Karpas-422 (cell line): ENCODE measurements at places on chromosomes 7 and 10. TPM values are rescaled to one million over a fixed set of nuclear protein-coding genes. Genes with fewer than 3 reads are reported as not detected.

Gene FGL2
- total RNA-seq, result 22.6 and 28.1 TPM in 2 replicates

GRCh38 chr7:101729241-101729883 is 88.1 kb upstream of the CUX1 start:
- no peak for DNase-seq

DNA sequence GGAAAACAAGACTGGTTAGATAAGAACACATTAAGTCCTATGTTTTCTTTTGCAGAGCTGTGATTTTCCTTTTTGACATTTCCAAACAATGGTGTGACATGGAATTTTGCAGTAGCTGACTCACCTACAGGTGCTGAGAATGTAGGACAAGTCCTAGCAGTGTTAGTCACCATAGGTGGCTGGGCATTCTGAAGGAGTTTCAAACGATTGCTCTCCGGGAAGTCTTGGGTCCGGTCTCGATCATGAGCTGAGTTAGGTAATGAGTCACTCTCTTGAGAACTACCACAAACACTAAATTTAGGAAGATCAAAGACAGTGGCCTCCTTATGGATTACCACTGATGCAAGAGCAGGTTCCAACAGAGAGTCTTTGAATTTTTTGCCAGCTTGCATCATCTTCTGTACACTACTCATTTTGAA is 3.6 kb downstream of the FIGNL1 start:
- no peak for DNase-seq

Gene ZSCAN25
- total RNA-seq, result 12.3 and 22.1 TPM in 2 replicates

- DNase-seq, result no peak
Measured at GRCh38 chr10:29886299-29886698, 173.1 kb downstream of the JCAD start.

GRCh38 chr7:116483271-116483942 is 16.1 kb upstream of the CAV2 start:
- peak; percentile 15 for DNase-seq

Gene TAF6
- 30.6 and 34.3 TPM in 2 replicates for total RNA-seq

- DNase-seq, result peak; percentile 50
Measured at GRCh38 chr7:6482743-6483119, 35.0 kb upstream of the DAGLB start.

DNA sequence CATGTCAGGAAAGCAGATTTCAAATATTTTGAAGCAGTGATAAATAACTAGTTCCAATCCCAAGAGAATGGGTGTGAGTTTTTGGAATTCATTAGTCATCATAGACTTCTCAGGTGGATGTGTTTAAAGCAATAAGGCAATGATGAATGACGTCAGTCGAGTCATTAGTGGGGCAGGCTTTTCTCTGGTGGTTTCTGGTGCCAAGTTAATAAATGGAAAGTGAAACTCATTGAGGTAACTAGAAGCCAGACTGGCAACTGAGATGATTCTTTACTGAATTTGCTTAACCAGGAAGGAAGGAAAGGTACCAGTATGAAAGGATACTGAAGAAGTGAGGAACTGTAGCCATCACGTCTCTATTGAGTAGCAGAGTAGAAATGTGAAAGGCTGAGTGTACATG is 311.0 kb downstream of the GPAM start:
- DNase-seq, result no peak

DNA sequence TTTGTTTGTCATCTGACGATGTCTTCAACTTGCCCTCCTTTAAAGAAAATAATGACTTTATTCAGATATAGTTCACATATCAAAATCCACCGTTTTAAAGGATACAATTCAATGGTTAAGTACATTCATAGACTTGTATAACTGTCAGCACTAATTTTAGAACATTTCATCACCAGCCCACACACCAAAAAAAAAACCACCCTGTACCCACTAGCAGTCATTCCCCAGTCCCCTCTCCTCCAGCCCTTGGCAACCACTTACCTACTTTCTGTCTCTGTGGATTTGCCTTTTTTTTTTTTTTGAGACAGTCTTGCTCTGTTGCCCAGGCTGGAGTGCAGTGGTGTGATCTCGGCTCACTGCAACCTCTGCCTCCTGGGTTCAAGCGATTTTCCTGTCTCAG is 5.3 kb upstream of the HILPDA start:
- DNase-seq, result no peak

DNA sequence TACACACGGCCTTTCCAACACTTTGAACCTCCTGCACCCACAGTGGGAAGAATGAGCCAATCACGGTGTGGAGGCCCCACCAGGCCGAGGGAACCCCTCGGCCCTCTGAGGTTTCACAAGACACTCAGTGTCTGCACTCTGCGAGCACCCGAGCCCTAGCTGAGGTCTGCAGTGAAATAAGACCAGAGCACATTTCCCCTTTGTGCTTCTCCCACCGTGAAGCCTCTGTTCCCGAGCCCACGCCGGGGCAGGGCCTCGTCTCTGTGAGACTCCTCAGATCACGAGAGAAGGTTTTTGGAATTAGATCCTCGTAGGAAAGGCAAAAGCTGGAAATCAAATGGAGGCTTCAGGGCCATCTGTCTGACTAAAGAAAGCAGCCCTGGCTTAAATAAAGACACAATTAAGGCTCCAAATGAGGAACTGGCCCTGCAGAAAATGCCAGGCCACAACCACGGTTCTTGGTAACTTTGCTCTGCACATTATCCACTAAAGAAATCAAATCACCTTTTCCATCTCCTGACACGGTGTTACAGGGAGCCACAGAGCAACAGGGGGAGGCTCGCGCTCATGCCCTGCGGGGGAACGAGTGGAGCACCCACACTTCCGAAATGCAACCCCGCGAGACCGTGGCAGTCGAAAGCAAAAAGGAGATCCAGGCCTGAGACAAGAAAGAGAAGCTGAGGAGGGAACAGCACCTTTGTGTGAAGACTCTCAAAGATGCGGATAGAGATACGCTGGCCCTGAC is 43.7 kb downstream of the FAM53B start:
- DNase-seq, result no peak

GRCh38 chr10:132836832-132837540 is 51.0 kb upstream of the NKX6-2 start:
- peak; percentile 75 for DNase-seq

DNA sequence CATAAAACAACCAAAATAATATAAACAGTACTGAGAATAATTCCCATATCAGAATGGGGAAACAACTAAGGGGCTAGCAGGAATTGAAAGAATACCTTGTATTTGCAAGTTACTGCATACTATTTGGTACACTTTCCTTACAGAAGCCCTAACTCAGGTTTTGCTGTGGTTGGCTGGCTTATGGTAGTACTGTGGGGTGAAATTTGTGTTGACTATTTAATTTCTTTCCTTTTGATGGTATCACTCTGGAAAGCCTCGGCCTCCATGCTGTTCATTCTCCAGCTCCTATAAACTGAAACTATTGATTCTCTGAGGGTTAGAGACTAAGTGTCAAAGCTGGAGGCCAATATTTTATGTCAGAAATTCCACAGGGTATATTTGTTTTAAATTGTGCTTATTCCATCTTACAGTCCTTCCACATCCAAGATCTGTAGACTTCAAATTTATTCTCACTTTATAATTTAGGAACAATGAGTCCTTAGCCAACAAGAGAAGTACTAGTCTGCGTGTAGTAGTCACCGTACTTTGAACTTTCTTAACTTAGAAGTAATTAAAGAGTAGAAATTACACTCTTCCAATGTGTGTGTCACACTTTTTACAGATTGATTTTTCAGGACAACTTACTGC is 13.4 kb downstream of the SKIDA1 start:
- no peak for DNase-seq

DNA sequence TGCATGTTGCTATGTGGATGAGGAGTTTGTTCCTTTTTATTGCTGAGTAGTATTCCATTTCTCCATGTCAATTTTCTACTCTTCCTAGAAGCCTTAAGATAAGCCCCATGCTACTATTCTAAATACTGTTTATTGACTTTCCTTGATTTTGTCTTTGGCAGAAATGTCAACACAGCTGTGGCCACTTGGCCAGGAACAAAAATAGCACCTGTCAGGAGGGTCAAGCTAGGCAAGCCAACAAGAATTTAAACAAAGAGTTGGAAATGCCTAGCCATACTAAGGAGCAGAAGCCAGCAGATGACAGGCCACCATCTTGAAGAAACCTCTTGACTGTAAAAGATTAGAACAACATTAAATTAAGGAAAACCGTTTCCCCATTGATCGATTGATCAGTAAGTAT is 34.7 kb downstream of the JAZF1 start:
- DNase-seq, result no peak

Gene FOXI2
- not detected in 2 replicates for total RNA-seq

GRCh38 chr10:64039198-64039597 is 518.0 kb downstream of the REEP3 start:
- DNase-seq, result no peak

DNA sequence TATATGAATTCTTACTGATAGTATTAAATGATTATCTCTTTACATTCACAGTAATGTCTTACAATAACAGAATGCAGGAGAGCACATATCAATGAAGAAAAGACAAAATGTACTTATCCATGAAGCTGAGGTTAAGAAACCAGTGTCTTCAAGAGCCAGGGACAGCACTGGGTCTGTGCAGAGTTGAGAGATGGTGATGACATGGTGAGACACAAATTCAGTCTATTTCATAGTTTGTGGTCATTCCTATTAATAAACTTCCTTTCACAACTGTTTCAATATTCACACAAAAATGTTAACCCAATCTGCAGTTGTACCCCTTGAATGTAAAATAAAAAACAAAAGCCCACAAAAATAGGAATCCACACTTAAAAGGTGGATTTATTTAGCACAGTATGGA is 5.3 kb upstream of the MAGI2 start:
- no peak for DNase-seq
